ENCODE measurements at places on chromosomes 13 and 19.

DNA sequence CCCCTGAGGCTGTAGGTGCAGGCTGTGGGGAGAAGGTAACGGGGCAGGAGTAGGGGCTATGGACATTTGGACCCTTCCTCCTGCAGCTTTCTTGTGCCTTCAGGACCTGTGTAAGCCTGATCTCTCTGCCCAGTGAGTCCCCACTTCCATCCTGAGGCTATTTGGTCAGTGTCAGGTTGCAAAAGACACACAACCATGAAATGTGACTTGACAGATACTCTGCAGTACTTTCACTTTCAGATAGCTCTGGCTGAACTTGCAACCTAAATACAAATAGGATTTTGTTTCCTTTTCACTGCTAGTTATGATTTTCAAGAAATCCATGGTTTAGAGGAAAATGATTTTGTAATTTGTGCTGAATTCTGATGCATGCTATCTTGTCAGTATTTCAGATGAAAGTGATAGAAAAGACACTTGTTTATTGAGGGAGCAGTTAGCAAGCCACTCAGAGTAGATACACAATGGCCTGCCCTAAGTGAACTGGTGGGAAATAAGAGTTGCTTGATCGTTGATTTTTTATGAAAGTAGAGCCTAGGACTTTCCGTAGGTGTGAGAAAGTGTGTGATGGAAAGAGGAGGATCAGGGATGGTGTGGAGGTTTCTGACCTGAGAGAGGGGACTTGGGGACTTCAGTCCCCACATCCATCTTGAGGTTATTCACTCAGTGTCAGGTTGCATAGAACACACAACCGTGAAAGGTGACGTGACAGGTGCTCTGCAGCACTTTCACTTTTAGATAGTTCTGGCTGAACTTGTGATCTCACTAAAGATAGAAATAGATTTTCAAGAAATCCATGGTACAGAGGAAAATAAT is 18.1 kb upstream of the EID2 start:
- DNase-seq: no peak

DNA sequence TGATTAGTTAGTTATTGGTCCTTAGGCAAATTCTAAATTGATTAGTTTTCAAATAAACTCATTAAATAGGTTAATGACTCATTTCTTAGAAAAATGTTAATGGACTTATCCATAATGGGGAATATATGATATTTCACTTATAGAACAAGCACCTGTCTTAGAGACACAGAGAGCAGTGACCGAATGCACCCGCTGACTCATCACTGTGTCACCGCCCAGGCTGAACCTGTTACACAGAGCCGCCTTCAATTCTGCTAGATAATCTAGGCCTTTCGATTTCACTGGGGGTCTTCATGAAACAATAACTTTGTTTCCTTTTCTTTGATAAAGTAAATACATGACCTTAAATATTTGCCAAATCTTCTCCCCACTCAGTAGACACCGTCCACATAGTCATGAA is 13.1 kb downstream of the IRS2 start:
- no peak for DNase-seq

- no peak for DNase-seq
Measured at GRCh38 chr13:100298116-100298681, 209.3 kb downstream of the PCCA start.

DNA sequence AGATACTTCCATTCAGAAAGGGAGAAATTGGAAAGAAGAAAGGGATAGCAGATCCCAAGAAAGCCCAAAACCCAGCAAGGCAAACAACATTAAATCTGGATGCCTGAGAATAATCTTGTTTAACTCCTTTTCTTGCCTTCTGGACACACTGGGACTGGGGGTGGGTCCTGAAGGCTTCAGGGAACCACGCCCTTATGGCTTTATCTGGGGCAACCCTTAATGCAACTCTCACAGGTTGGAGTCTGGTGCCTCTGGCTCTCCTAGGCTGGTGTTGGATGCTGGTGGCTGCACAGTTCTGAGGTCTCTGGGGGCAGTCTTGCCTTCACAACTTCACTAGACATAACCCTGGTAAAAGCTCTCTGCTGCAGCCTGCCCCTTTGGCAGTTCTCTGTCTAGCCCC is 27.9 kb downstream of the PAN3 start:
- DNase-seq: no peak

DNA sequence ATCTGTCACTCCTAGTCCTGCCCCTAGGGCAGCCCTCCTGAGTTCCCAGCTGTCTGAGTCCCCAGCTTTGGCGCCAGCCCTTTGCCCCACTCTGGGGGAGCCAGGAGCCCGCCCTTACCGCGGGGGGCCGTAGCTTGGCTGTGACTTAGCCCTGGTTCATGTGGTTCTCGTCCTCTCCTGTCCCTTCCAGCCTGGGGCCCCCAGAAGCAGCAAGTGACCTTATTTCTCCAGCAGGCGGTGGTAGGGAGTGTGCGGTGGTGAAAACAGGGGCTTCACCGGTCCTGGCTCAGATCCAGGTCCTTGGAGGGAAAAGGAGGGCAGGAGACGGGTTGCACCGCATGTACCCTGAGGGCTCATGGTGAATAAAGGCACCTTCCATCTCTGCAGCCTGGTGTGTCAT is 7.9 kb downstream of the GIPC3 start:
- DNase-seq: no peak

- DNase-seq: no peak
Measured at GRCh38 chr13:48121733-48122132, 26.8 kb upstream of the MED4 start.

DNA sequence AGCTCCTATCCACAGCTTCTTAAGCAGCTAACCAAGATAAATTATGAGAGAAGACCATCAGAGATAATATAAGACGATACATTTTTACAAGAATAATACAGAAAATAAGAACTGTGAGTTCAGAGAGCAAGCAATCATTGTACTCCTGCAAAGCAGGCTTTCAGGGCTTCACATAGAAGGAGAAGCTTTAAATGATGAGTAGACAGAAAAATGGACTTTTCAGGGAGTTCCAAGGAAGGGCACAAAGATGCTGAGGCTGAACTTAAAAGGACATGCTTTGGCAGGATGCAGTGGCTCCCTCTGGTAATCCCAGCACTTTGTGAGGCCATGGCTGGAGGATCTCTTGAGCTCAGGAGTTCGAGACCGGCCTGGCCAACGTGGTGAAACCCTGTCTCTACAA is 159.5 kb downstream of the POU4F1 start:
- no peak for DNase-seq

DNA sequence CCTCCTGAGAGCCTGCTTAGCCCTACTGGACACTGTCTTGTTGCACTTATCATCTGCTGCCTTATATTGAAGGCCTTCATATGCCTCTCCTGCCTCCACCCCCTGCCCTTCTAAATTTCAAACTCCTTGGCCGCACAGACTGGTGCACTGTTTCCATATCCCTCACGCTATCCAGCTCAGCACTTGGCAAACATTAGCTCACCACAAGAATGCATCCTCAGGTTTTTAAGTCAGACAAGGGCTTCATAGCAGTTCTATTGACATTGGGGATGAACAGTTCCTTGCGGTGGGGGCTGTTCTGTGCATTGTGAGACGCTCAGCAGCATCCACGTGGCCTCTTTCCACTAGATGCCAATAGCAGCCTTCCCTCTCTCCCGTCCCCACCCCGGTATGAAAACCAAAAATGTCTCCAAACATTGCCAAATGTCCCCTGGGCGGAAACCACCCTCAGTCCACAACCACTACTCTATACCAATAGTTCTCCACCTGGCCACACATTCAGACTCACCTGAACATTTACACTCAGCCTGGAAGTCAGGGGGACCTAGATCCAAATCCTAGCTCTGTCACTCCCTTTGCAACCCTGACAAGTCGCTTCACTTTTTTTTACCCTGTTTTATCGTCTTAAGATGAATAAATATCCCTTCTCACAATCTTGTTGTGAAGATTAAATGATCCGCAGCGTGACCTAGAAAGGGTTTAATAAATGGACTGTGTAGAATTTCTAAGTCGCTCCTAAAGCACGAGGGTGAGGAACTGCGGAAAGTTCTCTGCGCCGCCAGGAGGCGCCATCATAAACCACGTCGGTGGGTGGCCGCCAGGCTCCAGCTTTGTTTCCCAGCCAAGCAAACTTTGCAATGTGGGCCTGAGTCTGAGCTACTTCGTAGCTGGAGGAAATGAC is 3.6 kb upstream of the CEACAM3 start:
- peak; percentile 37 for DNase-seq

GRCh38 chr13:108561149-108561548 is 68.3 kb upstream of the MYO16 start:
- no peak for DNase-seq

GRCh38 chr13:72839831-72840426 is 58.0 kb downstream of the PIBF1 start:
- peak; percentile 42 for DNase-seq

DNA sequence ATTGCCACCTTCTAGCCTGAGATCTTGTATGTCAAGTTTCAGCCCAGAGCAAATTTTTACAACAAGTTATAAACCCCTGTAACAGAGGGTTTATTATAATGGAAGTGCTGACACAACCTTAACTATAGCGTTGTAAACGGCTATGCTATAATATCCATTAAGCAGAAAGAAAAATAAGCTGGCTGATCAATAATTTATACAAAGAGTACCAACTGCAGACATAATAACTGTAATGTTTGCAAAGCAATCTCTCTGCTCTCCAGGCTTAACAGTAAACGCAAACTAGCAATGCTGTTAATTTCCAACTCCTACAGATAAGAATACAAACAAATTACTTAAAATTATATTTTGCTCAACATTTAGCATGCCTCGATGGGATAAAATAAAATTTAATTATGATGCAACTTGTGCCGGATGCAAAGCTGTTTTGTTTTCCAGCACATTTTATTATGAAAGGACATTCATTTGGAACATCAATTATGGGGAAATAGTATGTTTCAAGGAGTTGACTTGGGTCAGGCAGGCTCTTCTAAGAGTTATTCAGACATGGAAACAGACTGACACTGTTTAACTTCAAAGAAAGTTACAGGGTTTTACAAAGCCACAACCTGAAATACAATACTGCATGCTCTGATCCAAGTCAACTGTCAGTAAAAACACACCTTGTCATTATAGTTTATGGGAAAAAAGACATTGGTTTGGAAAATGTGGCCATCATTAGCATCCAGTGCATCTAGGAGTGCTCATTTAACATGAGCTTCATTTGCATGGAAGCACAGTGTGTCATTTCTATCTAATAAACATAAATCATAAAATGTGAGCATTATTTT is 6.6 kb upstream of the DACH1 start:
- DNase-seq: no peak
